ENCODE measurements at places on chromosomes 5 and 9.

- DNase-seq, result no peak
These were observed 2.0 kb downstream of the MZB1 start for GRCh38 chr5:139387611-139388197.

- no peak for DNase-seq
These were observed 68.8 kb upstream of the DAB2IP start for GRCh38 chr9:121582641-121583040.

GRCh38 chr5:53019320-53019719 lies 30.2 kb downstream of the ITGA2 start:
- no peak for DNase-seq

DNA sequence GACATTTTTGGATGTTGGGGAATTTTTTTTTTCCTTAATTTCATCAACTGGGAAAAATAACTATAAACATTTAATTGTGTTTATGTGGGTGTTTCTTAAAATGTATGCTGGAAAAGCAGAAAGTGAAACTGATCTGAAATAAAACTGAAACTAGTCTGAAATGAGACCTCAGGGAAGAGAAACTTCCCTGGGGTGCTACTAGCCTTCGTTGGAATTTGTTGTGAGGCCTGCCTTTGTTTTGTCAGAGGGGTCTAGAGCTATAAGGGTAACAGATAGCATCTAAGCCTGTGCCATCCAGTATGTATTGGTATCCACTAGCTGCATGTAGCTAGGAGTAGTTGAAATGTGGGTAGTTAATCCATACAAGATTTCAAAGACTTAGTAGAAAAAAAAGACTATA lies 10.4 kb downstream of the ZNF618 start:
- no peak for DNase-seq

DNA sequence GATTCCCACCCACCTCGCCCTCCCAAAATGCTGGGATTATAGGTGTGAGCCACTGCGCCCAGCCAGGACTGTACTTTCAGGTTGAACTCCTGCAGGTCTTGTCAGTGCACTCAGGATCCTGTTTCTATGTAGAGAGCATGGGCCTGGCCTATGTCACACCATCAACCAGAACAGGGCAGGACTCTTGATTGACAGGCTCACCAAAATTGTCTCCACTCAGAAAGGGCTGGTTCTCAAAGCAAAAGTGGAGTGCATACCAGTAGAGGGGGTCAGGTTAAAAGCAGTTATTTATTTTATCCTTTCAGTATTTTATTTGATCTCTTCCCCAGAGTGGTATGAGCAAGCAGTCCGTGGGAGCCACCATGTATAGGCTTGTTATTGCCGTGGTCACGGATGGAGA lies 27.4 kb upstream of the POU4F3 start:
- no peak for DNase-seq

- peak; percentile 58 for DNase-seq
These were observed 44.6 kb upstream of the PIK3R1 start for GRCh38 chr5:68170826-68171558.

GRCh38 chr5:120435129-120435528 lies 29.0 kb upstream of the PRR16 start:
- no peak for DNase-seq

DNA sequence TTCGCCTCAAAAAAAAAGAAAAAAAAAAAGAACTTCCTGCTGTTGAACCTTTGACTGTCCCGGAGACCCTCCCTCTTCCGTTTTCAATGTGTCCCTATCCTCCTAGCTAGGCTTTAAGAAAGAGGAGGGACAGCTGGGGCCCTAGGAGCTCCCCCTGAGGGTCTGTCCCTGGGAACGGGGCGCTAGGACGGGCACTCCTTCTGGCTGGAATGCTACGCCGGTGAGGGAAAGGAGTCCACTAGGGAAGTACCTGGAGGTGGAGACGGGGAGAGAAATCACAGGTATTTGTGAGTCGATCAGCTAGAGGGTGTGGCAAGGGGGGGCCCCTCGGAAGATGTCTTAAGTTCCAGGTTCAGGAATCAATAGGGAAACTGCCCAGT lies 4.6 kb downstream of the SIT1 start:
- no peak for DNase-seq

DNA sequence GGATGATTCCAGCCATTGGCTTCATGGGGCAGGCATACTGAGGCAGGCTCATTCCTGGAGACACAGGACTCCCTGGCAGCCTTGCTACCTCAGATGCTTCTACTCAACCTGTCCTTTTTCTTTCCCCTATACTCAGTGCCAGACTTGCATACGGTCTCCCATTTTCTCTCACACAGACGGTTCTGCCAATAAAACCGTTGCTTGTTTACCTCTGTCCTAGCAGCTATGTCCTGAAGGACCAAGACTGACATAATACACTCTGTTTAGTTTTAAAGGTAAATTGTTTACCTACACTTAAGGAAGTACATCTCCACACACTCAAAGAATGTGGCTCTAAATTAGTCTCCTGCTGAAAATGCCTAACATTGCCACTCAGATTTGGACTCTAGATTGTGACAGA lies 151.0 kb upstream of the RFX3 start:
- DNase-seq, result no peak

- DNase-seq, result no peak
These were observed 53.2 kb upstream of the FBXW11 start for GRCh38 chr5:172059661-172060100.

Measured in occipital lobe (tissue), 3 donors.